IPS-NIHi11 (cell line): ENCODE measurements at places on chromosomes 2 and 18.

DNA sequence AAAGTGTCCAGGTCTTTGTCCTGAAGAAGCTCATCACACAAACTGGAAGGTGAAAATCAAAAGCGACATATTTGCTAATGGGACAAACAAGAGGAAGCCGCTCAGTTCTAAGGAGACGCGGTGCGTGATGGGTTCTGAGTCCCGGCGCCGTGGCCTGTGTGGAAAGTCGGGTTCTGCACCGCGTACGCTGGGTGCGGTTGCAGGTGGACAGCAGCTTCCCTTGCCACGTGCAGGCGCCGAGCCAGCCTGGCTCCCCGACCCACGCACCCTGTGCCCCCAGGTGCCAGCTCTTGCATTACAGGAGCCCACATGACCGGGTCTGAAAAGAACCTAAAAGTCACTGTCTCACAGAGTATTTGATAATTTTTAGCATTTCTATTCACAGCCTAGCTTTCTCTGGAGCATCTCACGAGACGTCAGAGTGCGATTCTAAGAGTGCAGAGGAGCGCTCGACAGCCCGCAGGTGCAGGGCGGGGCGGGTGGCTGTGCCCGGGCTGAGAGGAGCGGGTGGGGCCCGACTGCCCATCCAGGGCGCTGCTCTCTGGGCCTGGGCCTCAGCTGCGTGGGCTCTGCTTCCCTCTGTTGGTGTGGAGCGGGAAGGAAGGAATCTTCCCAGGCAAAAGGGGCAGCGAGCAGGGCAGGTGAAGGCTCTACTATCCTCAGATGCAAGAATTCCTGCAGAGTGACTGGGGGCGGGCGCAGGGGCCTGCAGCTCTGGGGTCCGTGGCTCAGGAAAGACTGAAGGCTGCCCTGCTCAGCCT, 39.4 kb downstream of the MYT1L start:
- peak; percentile 83 for DNase-seq

- no peak for DNase-seq
Observed at GRCh38 chr2:136141510-136142149, 23.7 kb upstream of the CXCR4 start.

GRCh38 chr18:70578480-70578879, 289.6 kb downstream of the SOCS6 start:
- peak; percentile 68 for DNase-seq

DNA sequence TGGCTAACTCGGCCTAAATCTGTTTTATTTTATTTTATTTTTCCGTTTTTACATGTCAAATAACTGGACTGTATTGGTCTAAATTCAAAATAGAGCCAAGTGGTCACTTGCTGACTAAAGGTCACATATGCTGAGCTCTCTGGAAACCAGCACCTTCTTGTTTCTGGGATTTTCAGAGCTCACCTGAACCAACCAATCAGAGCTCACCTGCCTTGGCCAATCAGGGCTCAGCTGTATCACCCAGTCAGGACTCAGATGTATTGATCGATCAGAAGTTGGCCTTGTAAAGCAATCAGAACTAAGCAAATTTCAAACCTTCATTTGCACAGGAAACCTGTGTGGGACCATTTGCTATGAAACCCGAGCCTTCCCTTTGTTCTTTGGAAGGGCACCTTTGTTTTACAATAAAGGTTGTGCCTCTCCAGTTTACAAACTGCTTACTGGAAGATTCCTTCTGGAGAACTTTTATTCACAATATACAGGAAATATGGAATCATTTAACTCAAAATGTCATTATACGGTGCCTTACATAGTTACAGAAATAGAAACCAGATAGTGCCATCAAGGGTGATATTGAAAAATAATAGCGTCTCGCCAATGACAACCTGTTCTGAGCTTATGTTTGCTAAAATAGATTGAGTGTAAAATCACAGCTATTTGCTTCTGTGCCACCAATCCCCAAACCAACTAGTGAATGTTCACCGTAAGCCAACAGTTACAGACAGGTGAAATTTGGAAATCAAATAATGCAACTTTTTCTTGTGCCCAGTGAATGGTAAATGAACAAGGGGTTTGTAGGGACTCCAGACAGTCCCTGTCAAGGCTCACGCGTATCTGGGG, 17.3 kb upstream of the PSD4 start:
- peak; percentile 59 for DNase-seq

- no peak for DNase-seq
Observed at GRCh38 chr18:75456199-75456631, 28.7 kb upstream of the SMIM21 start.

DNA sequence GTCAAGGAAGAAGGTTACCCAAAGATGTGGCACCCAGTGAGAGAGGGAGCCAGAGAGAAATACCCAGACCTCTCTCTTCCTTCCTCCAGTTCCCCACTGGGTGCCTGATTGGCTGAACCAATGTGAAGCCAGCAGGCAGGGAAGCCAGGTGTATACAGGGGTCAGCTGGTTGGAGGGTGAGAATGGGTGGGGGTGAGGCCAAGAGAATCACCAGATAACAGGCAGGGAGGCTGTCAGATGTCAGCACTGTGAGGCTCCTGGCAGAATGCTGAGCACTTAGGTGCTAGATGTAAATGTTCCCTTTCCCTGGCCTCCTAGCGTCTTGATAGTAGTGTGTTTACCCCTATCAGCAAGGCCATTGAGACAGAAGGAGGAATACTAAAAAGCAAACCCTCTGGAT, 104.0 kb upstream of the MGAT5 start:
- DNase-seq: no peak

DNA sequence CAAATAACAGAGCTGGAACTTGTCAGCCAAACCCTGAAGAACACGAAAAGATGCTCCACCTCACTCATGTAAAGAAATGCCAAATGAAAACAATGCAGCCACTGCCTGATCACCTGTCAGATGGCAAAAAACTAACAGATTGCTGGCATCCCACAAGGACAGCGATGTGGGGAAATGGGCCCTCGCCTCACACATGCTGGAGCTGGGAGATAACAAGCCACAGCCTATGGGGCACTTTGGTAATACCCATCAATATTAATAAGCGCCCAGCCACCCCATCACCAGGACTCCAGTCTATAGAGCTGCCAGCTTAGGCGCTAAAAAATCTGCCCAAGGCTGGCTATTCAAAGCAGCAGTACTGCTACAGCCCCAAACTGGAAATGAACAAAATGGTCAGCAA, 27.0 kb downstream of the TFCP2L1 start:
- no peak for DNase-seq

DNA sequence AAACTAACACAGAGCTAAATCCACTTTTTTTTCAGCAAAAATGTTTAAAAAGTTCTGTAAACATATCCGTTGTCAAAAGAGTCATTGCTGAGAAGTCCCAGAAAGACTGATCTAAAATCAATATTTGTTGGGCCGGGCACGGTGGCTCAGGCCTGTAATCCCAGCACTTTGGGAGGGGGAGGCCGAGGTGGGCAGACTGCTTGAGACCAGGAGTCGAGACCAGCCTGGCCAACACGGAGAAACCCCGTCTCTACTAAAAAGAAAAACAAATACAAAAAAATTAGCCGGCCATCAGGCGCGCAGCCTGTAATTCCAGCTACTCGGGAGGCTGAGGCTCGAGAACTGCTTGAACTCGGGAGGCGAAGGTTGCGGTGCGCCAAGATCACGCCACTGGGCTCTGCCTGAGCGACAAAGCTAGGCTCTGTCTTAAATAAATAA, 1.4 kb downstream of the OLA1 start:
- DNase-seq: no peak

DNA sequence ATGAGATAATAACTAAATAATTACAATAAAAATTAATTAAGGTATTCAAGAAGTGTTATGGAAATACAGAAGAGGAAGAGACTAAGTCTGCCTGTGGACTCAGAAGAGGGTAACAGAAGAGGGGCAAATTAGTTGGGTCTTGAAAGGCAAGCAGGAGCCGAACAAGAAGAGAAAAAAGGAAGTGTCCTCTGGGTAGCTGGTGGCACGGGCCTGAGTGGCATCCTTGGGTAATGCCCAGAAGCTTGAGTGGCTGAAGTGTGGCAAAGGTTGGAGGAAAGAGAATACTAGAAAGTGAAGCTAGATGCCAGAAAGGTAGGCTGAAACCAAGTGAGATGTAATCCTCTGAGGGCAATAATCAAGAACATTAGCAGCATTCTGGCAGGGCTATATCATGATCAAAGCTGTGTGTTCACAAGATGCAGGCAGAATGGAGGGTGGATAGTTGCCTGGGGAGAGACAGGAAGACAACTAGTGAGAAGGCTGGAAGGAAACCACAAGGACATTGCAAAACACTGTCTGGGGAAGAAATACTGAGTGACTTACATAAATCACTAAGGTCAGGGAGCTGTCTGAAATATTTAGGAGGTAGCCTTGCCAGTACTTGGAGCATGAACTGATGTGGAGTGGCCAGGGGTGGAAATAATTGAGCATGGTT, 16.2 kb downstream of the DOCK10 start:
- no peak for DNase-seq

DNA sequence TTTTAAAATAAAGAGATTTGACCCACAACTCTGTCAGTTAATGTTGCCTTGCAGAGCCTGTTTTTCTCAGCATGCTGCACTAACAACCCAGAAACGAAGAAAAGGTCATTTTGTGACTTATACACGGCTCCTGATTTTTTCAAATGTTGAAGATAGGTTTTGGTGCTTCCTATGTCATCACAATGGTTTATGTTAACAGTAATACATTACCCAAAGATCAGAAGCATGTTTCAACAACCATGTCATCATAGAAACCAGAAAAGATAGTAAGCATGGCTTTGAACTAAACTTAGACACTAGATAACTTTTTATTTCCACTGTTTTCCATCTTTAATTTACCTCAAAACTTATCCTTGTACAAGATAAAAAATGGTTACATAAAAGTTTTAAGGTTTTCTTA, 10.1 kb downstream of the BAZ2B start:
- no peak for DNase-seq

- DNase-seq: no peak
Observed at GRCh38 chr2:44168681-44169154, at the start of gene PPM1B. TSS of gene PPM1B (plus strand) at chr2:44168875. CDS start at chr2:44201200, 32,325 bp downstream.

GRCh38 chr2:134138115-134138514, 115.8 kb upstream of the MGAT5 start:
- DNase-seq: no peak

DNA sequence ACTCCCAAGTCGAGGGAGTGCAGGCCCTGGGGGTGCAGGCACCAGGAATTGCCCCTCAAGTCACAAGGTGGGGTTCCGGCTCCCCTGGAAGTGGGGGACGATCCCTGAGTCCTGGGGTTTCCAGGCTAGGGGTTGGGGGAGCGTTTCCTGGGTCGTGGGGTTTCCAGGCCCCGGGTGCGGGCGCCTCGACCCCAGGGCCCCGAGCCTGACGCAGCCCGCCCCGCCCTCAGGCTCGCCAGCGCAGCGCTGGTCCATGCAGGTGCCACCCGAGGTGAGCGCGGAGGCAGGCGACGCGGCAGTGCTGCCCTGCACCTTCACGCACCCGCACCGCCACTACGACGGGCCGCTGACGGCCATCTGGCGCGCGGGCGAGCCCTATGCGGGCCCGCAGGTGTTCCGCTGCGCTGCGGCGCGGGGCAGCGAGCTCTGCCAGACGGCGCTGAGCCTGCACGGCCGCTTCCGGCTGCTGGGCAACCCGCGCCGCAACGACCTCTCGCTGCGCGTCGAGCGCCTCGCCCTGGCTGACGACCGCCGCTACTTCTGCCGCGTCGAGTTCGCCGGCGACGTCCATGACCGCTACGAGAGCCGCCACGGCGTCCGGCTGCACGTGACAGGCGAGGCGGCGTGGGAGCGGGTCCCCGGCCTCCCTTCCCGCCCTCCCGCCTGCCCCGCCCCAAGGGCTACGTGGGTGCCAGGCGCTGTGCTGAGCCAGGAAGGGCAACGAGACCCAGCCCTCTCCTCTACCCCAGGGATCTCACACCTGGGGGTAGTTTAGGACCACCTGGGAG, 12.0 kb downstream of the SIGLEC15 start:
- DNase-seq: peak; percentile 67

- DNase-seq: no peak
Observed at GRCh38 chr2:235659767-235660322, 166.0 kb downstream of the AGAP1 start.

- no peak for DNase-seq
Observed at GRCh38 chr2:11530864-11531465, 2.9 kb upstream of the GREB1 start.
